ENCODE measurements at places on chromosomes 5 and 9.

DNA sequence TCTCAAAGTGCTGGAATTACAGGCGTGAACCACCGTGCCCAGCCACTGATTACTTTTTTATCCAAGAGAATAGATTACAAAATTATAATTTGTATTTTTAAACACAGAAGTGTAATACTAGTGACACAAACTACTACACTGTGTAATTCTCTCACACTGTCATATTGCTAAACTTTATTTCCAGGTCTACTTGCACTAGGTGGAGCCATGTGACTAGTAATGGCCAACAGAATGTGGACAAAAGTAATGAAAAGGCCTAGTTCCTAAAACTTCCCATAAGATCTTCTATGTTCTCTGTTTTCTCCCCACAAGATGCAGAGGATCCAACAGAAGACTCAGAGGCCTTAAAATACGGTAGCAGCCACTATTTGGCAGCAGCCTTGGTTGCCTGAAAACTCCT is 27.3 kb downstream of the NADK2 start:
- DNase-seq = no peak

GRCh38 chr5:17443333-17444130 is 54.5 kb upstream of the TAF11L2 start:
- peak; percentile 10 for DNase-seq

DNA sequence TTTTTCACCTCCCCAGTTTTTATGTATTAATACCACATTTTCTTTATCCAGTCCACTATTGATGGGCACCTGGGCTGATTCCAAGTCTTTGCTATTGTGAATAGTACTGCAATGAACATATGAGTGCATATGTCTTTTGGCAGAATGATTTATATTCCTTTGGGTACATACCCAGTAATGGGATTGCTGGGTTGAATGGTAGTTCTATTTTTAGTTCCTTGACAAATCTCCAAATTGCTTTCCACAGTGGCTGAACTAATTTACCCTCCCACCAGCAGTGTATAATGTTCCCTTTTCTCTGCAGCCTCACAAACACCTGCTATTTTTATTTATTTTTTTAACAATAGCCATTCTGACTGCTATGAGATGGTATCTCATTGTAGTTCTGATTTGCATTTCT is 340.2 kb downstream of the ADAMTS6 start:
- no peak for DNase-seq

DNA sequence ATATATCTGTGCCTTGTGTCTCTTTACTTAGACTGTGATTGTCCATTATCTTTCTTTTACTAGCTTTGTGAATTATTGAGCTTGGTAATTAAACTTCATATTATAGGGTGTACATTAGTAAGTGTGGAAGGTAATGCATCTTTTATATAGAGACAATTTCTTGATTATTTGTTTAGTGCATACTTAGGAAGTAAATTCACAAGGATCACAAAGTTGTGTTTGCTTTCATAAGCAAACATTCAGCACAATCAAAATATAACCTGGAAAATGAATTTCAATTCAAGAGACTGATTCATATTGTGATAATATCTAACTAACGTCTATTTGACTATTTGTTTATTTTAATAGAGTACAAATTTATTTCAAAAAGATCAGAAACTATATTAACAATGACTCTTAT is 749.9 kb upstream of the NUDT12 start:
- DNase-seq = no peak

GRCh38 chr5:36181774-36182173 is 29.9 kb downstream of the SKP2 start:
- DNase-seq = no peak

DNA sequence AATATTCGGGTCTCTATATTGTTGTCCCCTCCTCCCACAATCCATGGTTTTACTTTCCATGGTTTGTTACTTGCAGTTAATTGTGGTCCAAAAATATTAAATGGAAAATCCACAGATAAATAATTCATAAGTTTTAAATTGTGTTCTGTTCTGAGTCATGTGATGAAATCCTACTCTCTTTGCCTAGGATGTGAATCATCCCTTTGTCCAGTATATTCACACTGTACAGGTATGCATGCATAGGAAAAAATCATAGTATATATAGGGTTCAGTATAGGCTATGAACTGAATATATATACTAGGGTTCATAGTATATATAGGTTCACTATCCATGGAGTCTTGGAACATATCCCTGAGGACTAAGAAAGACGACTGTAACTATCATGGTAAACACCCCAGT is 19.6 kb downstream of the INSYN2B start:
- DNase-seq = no peak

DNA sequence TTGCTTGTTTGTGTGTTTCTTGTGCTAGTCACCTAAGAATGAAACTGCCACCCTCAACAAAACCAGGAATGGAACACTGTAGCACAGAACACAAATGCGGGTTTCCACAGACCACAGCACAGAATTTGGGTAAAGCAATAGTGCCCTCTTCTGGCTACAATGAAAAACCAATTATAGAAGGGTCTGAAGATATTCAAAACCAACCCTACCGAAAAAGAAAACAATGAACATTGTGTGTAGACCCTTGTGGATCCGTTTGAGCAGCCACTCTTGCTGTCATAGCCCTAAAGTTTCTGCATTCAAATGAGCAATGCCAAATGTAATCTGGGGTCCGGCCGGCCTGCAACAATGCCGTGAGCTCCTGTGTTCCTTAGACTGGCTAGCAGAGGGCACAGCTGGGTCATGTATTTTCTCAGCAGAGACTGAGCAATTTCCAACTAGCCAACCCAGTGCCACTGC is 8.3 kb upstream of the ENC1 start:
- peak; percentile 33 for DNase-seq

GRCh38 chr5:13658761-13659160 is 285.7 kb downstream of the DNAH5 start:
- no peak for DNase-seq

DNA sequence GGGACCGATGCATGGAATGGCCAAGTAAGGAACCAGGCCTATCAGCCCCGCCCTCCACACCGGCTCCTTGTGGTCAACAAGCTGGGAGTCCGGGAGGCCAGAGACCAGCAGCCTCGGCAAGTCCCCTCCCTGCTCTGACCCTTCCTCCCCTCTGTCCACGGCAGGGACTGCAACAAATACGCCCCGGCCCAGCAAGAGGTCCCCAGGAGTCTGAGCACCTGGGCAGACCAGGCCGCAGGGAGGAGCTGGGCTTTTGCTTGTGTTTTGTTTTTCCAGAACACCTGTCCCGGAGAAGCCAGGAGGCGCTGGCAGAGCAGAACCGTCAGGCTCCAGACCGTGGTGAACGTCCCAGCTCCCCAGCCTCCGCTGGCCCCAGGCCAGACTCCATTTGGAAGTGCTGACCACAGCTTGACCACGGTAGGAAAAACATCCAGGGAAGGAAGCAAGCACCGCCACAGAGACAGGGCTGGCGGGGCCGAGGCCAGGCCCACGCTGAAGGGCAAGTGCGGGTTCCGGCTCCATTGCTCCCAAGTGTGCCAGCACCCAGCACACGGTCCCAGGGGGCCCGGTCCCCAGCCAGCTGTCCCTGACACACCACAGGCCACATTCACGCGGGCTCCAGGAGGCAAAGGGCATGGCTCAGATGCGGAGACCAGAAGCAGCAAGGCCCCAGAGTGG is 56.7 kb downstream of the VAV2 start:
- no peak for DNase-seq

DNA sequence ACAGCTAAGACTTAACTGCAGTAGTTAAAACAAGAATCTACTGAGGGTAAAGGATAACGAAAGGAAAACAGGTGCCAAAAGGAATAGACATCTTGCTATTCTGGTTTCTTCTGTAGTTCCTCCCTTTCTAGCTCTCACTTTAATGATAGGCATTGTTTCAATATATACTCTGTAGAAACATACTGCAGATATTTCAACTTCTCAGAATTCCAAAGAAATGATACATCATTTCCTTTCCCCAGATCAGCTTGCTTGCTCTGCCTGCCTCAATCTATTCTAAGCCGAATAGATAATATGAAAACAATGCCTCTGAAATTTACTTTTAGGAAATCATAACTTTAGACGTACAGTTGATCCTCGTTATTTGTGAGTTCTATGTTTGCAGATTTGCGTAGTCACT is 46.3 kb downstream of the ACO1 start:
- DNase-seq = no peak

DNA sequence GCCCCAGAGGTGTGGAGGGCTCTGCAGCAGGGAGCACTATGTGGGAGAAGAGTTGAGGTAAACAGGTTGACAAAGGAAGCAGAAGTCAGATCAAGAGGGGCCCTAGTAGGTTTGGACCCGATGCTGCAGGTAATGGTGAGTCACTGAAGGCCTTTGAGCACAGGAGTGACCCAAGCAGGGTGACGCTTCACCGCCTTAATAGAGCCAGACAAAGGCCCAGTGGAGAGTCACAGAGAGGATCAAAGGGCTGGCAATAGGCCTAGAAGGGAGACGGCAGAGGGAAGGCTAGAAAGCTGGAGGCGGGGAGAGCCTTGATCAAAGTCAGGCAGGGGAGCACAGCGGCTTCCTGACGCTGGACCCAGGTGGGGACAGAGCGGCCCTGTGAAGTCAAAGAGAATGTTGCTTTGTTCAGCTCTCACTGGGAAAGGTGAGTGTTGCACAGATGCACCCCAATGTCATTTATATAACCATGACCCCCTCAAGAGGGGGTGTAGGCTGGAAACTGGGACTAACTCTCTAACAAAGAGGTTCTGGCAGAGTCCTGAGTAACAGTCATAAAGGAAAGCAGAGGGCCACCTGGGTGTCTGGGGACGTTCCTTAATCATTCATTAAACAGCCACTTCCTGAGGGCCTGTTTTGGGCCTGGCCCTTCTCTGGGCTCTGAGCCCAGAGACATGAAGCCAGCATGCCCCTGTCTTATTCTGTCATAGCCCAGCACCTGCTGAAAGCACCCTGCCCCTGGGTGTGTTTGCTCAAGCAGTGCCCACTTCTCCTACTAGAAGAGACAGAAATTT is 9.8 kb upstream of the CPLX2 start:
- no peak for DNase-seq

DNA sequence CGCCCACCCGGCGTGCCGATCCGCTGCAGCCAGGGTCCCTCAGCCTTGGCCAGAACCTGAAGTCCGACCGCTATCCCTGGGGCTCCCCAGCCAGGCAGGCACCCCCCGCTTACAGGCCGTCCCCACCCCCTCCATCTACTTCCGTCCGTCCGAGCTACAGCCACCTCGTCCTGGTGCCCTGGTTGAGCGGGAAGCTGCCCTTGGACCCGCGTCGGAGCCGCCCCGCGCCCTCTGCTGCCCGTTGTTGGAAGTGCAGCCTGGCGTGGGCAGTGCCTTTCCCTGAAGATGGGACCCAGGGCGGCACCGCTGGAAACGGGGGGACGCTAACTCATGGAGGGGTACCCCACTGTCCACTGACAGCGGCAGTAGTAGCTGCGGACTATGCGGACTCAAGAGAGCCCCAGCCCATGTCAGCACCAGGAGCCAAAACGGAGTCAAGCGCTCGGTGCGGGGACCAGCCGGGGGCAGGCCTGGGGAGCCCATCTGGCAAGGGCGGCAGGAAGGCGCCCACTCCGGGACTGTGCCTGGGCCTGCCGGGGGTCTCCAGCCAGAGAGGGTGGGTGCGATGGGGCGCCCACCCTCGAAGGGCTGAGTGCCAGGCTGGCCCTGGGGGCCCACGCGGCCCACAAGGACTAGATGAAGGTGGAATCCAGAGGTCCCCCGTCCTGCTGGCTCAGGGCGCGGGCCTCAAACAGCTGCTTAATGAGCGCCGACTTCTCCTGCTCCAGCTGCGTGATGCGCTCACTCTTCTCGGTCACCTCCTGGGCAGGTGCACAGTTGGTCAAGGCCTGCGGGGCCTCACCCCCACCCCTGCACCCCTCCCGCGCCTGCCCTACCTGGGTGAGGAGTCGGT is 6.1 kb downstream of the SAPCD2 start:
- DNase-seq = no peak

GRCh38 chr5:66661149-66661548 is 65.0 kb downstream of the MAST4 start:
- DNase-seq = no peak

GRCh38 chr5:137994556-137994955 is 38.3 kb downstream of the FAM13B start:
- no peak for DNase-seq

DNA sequence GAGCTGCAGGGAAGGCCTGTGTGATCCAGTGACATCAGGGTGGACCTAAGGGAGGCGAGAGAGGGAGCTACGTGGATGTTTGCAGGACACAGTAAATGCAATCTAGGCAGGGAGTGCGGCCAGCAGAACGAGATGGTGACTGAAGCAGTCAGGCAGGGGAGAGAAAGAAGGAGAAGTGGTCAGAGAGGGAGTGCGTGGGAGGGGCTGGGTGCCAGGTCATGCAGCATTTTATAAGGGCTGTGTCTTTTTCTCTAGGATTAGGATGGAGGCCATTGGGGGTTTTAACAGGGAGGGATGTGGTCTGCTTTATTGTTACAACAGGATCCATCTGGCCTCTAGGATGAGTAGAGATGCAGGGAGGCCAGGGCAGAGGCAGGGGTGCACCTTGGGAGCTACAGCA is 80.4 kb downstream of the DCP2 start:
- DNase-seq = peak; percentile 8

GRCh38 chr9:130267930-130268329 is 2.4 kb downstream of the HMCN2 start:
- no peak for DNase-seq

DNA sequence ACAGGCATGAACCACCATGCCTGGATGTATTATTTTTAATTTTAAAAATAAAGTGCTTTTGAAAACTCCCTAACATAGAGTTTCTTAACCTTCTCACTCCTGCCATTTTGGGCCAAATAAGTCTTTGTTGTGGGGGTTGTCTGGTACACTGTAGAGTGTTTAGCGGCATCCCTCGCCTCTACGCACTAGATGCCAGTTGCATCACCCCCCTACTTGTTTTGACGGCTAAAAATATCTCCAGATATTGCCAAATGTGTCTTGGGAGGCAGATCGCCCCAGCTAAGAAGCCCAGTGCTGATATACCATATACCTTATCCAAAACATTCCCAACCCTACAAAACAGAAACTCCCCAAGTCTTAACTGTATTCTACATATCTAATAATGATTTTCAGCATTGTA is 54.6 kb downstream of the SCAI start:
- no peak for DNase-seq

GRCh38 chr9:108270051-108270450 is 585.7 kb downstream of the ACTL7B start:
- no peak for DNase-seq

- no peak for DNase-seq
Measured at GRCh38 chr5:91956738-91957137, 573.6 kb upstream of the ARRDC3 start.

DNA sequence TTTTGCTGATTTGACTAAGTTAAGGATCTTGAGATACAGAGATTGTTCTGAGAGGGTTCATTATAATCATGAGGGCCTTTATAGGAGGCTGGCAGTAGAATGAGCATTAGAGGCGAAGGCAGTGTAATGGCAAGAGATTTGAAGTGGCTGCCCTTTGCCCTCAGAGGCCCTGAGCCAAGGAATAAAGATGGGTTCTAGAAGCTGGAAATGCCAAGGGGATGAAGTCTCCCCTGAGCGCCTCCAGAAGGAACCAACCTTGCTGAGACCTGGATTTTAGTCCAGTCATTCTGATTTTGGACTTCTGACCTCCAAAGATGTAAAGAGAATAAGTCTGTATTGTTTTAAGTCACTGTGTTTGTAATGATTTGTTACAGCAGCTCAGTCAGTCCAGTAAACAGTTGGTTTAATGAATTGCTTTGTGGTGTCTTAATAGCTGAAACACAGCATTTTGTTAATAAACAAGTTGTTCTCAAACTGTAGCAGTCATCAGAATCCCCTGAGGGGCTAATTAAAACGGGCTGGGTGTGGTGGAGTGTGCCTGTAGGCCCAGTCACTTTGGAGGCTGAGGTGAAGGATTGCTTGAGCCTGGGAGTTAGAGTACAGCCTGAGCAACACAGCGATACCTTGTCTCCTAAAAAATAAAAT is 23.2 kb downstream of the GLRX start:
- DNase-seq = no peak

Data from naive thymus-derived CD4-positive, alpha-beta T cell (primary cell).